ENCODE measurements at places on chromosomes 3 and 15.

DNA sequence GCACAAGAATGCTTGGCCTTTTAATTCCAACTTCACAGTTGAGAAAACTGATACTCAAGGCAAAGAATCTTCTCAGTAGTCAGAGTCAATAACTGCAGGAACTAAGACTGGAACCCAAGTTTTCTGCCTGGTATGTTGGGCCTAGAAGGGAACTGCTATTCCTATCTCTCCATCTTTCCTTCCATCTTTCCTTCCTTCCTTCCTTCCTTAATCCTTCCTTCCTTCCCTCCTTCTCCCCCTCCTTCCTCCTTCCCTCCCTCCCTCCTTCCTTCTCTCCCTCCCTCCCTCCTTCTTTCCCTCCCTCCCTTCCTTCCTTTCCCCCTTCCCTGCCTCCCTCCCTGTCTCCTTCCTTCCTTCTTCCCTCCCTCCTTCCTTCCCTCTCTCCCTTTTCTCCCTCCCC, 131.2 kb downstream of the RORA start:
- no peak for DNase-seq

GRCh38 chr3:110267304-110267845, 804.2 kb upstream of the NECTIN3 start:
- no peak for DNase-seq

GRCh38 chr15:81882504-81882903, 163.3 kb downstream of the MEX3B start:
- no peak for DNase-seq

GRCh38 chr3:112671930-112672715, 31.2 kb upstream of the CCDC80 start:
- no peak for DNase-seq

DNA sequence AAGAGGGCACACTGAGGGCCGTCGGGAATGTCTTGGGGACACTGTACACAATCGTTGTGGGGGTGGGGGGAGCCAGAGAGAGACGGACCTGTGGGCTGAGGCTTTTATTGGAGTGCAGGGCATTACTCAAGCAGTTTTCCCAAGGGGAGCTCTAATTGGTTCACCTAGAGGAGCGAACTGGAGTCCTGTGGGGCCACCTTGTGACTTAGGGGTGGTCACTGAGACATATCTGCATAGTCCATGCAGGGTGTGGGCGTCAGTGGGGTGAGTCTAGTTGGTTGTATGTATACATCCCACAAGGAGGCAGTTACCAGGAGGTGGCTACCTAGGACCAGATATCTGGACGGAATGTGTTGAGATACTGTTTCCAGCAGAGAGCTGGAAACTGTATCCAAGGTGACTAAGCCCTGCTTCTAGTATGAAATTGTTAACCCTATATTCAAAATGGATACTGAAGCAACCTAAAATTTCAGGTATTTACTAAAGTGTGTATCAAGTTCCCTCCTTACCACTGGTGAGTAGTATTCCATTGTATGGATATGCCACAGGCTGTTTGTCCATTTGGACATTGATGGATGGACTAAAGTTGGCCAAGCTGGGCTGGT, 2.6 kb upstream of the PIGZ start:
- DNase-seq: no peak

DNA sequence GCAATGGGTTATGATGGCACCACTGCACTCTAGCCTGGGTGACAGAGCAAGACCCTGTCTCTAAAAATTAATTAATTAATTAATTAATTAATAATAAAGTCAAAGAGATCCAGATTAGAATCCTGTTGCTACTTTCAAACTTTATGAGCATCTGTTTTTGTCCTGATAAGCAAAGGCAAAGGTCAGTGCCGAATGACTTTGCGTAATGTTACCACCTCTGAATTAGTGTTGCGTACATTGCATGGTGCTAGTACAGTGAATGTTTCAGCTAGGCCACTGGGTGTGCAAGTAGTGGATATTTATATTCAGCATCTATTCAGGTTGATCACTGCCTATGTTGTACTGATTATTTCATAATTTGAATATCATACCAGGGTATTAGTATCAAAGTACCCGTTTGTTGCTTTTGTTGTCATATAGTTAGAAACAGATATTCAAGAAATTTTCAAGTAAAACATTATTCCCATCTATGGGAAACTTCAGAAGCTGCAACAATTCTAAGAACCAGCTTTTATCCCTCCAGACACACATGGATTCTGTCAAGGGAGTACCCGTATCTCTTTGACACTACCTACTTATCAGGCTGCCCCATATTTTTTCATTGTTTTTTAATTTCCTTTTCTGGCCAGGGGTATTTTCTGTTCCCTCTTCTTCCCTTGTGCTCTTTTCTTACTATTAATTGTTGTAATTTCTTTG, 127.1 kb upstream of the GRM7 start:
- no peak for DNase-seq

Data from T-helper 17 cell (primary cell).